ENCODE measurements at places on chromosomes 5 and 9.
A peak's percentile ranks its signal among the peaks of the same experiment; 100 is the strongest.

- H3K27ac ChIP-seq: peak overlapping the region; percentile 55
- H3K36me3 ChIP-seq: peaks cover 33% of the 10 kb centered on the region
- no peak overlapping the region for H3K4me3 ChIP-seq
- H3K27me3 ChIP-seq: no peaks in the 10 kb centered on the region
Observed at GRCh38 chr5:172904643-172905345, 54.4 kb upstream of the RPL26L1 start.

DNA sequence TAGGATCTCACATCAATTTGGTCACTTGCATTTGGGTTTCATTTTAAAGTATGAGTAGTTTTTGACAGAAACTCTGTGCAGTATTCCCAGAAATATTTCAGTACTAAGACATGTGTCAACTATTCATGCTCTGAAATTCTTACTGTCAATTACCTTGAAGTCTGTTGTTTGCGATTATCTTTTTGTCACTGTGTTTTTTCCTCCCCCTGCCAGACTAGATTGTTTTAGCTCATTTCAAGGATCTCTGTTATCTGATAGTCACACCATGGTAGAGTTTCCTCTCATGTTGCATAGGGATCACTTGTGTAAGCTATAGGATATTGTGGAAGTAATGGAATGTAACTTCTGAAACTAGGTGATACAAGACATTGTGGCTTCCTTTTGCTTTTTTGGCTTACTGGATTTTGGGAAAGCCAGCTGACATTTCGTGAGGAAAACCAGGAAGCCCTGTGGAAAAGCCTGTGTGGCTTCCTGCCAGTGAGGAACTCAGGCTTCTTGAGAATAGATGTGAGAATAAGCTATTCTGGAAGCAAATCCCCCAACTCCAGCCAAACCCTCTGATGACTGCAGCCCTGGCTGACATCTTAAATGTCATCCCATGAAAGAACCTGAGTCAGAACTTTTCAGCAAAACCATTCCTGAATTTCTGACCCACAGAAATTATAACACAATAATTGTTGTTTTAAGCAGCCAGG lies 122.2 kb downstream of the FGF10 start:
- no peak overlapping the region for H3K4me3 ChIP-seq
- H3K27ac ChIP-seq: no peak overlapping the region
- peak; percentile 75 for DNase-seq
- no peaks in the 10 kb centered on the region for H3K36me3 ChIP-seq

GRCh38 chr5:134188092-134188491 lies 11.3 kb upstream of the SKP1 start:
- H3K27me3 ChIP-seq: no peaks in the 10 kb centered on the region
- H3K4me1 ChIP-seq: peaks cover 10% of the 10 kb centered on the region
- no peak overlapping the region for H3K4me3 ChIP-seq
- no peak overlapping the region for H3K27ac ChIP-seq

DNA sequence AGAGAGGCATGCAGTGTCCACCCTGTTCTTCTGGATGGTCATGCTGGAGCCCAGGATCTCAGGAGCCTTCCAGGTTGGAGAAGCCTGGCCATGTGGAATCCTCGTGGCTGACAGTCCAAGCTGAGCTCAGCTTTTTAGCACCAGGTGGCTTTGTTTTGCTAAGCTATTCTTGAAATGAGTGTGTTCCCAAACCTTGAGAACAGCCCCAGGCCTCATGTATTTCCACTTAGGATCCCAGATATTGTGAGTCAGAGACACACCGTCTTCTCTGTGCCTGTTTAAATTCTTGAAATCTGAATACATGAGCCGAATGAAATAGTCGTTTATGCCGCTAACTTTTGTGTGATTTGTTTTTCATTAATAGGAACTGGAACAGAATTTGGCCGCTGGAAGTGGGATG lies 61.2 kb downstream of the IRX2 start:
- DNase-seq: no peak
- peaks cover 2% of the 10 kb centered on the region for H3K27me3 ChIP-seq
- H3K36me3 ChIP-seq: no peaks in the 10 kb centered on the region
- no peaks in the 10 kb centered on the region for H3K4me1 ChIP-seq
- H3K4me3 ChIP-seq: no peak overlapping the region

GRCh38 chr5:78776637-78777036 lies 128.1 kb upstream of the LHFPL2 start:
- H3K4me1 ChIP-seq: peaks cover 12% of the 10 kb centered on the region
- no peak overlapping the region for H3K4me3 ChIP-seq
- no peak overlapping the region for H3K27ac ChIP-seq
- DNase-seq: no peak

DNA sequence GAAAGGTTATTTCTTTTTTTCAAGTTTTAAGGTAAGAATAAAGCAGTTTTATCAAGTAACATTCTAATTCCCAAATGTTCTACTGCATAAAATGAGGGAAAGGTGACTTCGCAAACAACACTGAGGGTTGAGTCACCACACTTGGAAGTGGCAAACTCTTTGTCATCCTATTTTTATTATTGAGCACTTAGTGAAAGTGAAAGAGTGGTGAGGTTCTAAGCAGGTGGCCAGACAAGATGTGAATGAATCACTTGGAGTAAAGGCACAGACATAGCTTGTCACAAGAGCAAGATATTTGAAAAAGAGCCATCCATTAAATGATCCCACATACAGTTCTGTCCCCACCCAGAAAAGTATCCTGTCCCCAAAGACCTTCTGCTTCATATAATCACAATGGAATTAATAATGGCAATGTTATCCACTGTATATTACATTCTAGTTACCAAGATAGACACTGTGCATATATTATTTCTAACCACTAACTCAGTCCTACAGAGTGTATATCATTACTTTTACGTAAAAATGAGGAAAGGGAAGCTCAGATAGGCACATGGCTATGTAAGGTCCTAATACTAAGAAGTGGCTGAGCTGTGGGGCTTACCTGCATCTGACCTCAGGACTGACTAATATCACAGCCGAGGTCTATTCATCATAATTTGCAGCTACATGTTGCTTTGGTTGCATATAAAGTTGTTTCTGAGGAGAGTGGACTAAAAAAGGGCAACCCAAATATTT lies 730.4 kb upstream of the MEF2C start:
- H3K4me1 ChIP-seq: no peaks in the 10 kb centered on the region
- no peak overlapping the region for H3K27ac ChIP-seq
- H3K36me3 ChIP-seq: no peaks in the 10 kb centered on the region
- no peak for DNase-seq

DNA sequence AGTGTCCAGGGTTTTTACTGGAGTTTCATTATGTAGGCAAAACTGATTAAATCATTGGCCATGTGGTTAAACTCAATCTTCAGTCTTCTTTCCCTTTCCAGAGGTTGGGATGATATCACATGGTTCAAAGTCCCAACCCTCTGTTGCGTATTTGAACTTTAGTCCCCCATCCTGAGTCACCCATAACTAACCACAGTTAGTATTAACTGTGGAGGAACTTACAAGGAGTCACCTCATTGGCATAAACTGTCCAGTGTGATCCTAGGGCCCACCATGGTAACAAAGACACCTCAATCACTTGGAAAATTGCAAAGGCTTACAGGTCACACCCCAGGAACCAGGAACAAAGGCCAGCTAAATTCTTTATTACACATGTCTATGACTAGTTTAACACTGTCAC lies 188.5 kb downstream of the COX7C start:
- no peaks in the 10 kb centered on the region for H3K36me3 ChIP-seq
- no peaks in the 10 kb centered on the region for H3K27me3 ChIP-seq
- no peak for DNase-seq
- H3K4me3 ChIP-seq: no peak overlapping the region
- H3K4me1 ChIP-seq: no peaks in the 10 kb centered on the region
